Stomach (tissue), 19 donors: ENCODE measurements at places on chromosomes 6 and 20. TPM values are rescaled to one million over a fixed set of nuclear protein-coding genes. Genes with fewer than 3 reads are reported as not detected.

DNA sequence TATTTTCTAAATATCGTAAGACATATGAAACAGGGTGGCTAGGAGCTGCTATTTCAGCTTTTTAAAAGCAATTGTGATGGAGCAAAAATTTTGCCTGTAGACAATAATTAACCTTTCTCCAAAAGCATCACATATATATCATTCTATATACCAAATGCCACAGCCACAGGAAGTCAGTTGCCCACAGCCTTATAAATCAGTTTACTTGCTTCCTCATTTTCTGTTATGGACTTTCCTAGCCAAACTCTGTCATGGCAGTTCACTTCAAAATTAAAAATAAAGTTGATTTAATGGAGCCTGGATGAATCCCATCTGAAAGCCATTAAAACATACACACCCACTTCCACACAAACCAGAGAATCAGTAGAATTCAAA is 93.4 kb upstream of the NHSL1 start:
- DNase-seq = no peak

DNA sequence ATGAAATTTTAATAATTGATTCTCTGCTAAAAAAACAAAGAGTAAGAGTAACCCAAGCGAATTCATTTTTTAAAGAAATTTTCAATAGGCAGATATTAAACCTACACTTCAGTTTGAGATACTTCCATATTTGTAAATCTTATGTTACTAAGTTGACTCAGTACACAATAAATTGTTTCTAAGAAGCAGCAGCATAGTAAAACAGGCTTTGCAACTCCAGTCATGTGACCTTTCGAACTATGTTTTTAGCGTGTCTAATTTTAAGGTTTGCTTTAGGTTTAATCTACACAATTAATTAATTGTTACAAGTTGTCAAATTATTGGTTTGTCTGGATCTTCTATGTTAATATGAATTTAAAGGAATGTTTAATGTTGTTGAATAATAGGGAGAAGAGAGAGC is 708.9 kb upstream of the CITED2 start:
- DNase-seq = peak; percentile 62

DNA sequence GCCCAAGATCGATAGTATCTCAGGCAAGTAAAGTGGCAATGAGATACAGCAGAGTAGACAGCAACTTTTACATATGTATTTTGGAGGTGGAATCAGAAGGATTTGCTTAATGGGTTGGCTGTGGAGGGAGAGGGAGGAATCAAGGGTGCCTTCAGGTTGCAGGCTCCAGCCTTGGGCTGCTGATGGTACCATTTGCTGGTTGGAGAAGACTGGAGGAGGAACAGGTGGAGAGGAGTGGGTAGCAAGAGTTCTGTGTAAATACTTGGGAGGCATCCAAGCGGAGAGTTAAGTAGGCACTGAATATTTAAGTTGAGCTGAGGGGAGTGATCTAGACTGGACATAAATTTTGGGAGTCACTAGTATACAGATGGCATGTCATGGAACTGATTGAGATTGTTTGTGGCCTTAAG is 5.2 kb downstream of the BICRAL start:
- no peak for DNase-seq

DNA sequence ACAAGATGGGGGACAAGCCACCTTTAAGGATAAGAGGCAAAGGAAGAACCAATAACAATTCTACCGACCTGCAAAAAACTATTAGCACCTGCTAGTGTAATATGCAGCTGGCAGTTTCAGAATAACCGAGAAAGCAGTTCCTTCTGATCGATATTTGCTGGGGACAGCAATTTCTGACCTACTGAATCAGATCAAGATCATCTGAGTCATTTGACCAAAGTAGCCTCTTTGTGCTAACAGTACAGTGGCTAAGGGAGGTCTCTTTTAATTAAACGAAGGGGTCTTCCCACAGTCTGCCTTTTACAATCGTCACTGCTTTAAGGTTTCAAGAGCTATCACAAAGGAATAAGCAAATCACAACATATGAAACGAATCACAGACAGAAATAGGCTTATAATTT is 318.9 kb downstream of the BTBD9 start:
- DNase-seq = no peak

DNA sequence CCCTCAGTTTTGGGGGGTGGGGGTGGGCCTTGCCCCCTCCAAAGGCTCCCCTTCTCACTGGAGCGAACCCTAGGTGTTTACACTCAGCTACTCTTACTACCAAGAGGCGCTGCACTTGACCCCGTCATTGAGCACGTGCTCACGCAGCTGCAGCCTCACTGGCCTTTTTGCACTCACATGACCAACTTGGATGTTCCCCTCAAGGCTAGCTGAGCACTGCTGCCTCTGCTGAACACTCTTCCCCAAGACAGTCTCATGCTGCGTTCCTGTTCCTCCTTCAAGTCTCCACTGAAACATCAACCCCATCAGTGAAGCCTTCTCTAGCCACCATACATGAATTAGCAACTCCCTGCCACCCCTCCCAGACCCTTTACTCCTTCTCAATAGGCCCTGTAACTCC is 4.0 kb downstream of the SOD2 start:
- no peak for DNase-seq

DNA sequence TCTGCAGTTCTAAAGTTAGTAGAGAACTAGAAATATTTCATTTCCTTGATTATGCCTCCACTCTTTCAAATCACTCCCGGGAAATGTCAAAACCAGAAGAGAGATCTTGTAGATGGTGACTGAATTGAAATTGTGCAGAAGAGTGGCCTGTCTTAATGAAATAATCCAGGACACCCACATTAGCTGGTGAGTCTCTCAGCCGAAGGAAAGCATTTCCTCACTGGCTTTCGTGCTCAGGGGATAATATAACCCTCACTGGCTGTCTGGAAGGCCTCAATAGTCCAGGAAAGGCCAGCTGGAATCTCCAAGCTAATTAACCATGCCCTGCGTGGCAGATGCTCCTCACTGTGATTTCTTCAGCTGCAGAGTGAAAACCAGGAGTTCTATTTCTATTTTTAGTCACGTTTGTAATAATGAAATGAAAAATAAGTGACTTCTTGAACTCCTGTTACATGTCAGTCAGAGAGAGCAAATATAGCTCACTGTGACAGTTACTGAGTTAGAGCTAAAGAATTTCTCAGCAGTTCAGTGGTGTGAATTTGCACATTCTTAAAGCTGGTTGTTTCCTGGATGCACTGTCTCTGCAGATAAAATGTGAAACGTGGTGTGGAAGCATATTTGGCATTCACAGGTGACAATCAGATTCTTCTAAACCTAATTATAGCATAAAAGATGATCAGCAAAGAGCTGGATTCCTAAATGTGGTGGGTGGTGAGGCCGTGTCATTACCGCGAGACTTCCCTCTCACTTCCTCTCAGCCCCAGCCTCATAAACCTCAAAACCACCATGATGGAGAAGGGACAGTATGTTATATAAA is 211.7 kb downstream of the LMBRD1 start:
- peak; percentile 78 for DNase-seq

DNA sequence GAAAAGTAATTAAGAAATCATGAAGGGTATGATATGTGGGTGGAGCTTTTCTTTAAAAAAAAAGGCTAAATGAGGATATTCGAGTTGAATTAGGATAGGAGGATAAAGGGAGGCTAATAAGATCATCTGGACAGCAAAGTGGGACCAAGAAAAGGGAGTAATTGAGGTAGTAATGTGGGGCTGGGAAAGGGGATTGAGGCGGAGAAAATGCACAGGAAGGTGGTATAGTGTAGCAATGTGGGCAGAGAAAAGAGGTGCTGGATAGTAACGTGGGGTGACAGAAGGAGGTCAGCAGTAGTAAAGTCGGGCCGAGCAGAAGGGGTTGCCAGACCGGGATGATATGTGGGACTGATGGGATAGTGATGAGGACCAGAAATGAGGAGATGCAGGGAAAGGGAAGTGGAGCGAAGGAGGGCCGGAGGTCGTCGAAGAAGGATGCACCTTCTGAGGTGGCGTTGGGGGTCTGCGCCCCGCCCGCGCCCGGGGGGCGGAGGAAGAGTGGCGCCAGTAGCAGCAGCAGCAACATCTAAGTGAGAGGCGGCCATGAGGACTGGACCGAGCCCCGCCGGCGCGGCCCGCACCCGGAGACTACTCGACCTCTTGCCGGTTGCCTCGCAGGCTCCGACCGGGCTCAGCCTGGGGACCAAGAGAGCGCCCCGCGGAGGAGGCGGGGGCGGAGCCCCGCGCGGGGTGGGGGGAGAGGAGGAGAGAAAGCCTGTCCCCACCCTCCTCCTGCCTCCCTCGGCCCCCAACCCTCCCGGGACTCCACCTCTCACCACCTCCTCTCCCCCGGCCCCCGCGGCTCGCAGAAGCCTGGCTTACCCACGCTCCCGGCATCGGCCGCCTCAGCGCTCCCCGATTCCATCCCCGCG is 887 bp downstream of the GABBR1 start:
- DNase-seq = peak; percentile 84

- no peak for DNase-seq
These were observed 47.8 kb upstream of the PLCG1 start for GRCh38 chr20:41089555-41089954.

GRCh38 chr20:31836853-31837608 is 8.4 kb downstream of the FOXS1 start:
- DNase-seq = peak; percentile 58

- no peak for DNase-seq
These were observed 4.6 kb downstream of the DDR1 start for GRCh38 chr6:30888816-30889495.

- DNase-seq = peak; percentile 12
These were observed 122.9 kb downstream of the PDE7B start for GRCh38 chr6:135974426-135974825.

DNA sequence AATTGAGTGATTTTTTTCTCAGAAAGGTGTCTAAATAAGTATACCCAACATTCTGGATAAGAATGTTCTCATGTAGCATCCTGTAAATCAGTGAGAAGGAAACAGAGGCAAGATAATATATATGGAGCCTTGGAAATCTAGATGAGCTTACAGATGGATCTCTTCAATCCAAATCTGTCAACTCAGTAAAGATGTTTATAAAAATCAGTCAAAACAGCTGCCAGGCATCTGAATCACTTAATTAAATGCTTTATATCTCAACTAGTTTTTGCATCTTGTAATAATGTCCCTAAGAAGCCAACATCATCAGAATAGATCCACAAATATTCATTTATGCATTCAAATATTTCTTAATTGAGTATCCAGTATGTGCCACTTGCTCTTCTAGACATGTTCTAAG is 300.2 kb downstream of the KHDC1L start:
- no peak for DNase-seq

Gene GPSM3
- not detected for total RNA-seq

Gene SLC22A3
- total RNA-seq = 5.8 TPM

Gene GJA1
- 99.1 TPM for total RNA-seq

Gene PPP1R3D
- total RNA-seq = 7.1 TPM

Gene TMEM217
- not detected for total RNA-seq
